Stimulated activated CD4-positive, alpha-beta T cell treated with anti-CD3 and anti-CD28 coated beads, Interleukin-1b, Interleukin-23, amount 100 ng/mL, for 1 hour (primary cell): ENCODE measurements at places on chromosomes 5 and 9.

DNA sequence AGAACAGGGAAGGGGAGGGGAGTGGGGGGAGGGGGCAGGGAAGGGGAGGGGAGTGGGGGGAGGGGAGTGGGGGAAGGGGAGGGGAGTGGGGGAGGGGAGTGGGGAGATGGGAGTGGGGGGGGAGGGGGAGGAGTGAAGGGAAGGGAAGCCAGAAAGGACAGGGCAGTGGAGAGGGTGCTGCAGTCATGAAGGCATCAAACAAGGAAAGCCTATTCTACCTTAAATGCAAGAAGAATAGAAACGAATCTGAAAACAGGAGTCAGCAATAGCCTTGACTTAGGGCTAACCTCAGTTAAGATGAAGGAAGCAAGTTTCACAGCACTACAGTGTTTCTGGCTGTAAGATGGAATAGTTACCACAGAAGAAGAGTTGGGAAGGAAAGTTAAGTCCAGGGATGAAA is 59.5 kb downstream of the CAMSAP1 start:
- no peak for DNase-seq

DNA sequence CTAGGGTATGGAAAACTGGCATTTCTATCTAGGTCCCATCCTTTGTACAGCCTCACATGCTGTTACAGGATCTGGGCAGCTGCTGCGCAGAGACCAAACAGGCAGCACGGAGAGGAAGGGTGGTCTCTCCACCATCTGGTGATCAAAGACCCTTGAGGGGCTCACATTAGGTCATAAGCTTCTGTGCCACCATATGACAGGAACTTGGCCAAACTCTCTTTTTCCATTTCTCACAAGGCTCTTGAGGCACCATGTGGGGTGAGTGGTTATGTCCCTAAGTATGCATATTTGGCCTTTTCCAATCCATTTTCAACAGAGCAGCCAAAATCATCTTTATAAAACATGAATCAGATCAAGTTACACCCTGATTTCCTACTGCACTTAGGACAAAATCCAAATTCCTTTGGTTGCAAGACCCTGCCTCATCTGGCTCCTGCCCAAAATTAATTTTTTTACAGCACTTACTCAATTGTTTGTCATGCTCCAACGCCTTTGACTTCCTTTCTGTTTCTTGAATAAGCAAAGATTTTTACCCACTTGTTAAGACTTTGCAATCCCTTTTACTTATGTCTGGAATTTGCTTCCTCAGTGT is 730.0 kb downstream of the MAT2B start:
- DNase-seq, result no peak

GRCh38 chr9:14706530-14707140 is 13.4 kb upstream of the ZDHHC21 start:
- no peak for DNase-seq

- DNase-seq, result no peak
Measured at GRCh38 chr5:85109616-85110015, 724.9 kb upstream of the EDIL3 start.

DNA sequence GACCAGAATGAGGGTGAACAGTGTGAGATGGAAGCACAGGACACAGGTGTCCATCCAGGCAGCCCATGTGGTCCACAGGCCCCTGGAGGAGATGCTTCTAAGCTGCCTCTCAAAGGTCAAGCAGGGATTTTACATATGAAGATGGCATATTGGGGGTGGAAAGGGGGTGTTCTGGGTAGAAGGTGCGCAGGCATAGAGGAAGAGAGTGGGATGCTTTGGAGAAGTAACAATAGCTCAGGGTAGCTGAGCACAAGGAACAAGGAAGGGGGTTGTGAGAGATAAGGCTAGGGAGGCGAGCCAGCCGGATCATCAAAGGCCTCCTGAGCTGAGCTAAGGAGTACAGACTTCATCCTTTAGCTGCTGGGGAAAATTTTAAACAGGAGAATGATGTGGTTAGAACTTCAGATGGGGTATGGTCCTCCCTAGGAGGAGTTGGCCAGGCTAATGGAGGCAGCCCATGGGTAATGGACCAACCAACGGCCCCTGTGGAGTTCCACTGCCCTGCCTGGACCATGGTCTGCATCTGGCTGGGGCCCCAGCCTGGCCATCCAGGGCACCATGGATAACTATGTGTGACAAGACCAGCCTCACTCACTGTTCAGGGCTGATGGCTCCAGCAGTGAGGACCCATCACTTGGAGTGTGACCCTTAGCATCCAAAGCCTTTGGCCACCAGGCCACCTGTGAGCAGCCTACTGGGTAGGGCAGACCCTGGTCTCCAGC is 86.8 kb upstream of the TBC1D2 start:
- DNase-seq, result no peak

DNA sequence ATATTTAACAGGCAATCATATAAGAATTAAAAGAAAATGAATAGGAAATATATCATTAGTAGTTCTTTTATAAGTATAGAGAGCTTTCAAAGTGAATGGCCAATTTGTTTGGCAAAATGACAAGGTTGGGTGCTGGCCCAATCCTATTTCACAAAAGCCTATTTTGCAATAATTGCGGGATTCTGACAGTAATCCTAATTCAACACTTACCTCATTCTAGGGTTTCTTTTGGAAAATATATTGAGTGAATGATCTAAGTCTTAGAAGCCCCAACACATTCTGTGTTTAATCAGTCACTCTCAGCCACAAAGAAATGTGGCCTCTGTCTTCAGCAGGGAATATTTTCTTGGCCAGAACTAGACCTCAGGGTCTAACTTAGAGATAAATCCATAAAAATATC is 835.9 kb upstream of the ZNF608 start:
- DNase-seq, result no peak

- DNase-seq, result no peak
Measured at GRCh38 chr9:131037335-131038255, 28.6 kb downstream of the LAMC3 start.

DNA sequence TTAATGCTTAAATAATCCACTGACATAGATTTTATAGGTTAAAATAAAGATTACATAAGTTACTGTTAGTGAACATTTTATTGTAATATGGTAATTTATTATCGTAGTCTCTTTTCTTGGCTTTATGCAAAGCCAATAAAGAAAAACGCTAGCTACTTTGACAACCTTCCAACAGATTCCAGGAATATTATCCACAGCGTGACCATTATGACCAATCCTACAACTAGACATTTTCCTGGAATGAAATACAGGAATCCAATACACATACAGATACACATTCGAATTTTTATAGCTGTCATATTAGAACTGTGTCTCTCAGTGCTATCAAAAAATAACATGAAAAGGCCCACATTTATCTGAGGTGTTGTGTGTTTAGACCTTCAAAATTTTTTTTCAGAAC is 13.1 kb downstream of the RPS23 start:
- DNase-seq, result no peak

- DNase-seq, result no peak
Measured at GRCh38 chr9:100408546-100409175, 18.3 kb upstream of the MSANTD3 start.

- no peak for DNase-seq
Measured at GRCh38 chr9:13862654-13863053, 451.3 kb downstream of the NFIB start.

- no peak for DNase-seq
Measured at GRCh38 chr9:130927995-130928900, 10.8 kb downstream of the FIBCD1 start.

DNA sequence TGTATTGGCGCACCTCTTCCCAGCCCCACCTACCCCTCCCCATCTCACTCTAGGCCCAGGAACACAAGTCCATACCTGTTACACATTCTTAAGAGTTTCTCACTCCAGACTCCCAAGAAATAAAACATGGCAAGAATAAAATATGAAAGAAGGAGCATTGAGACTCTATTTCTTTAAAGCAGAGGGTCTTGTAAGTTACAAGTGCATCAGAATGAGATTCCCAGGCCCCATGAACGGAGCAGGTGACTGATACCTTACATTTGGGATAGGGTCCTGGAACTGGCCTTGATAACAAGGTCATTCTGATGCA is 5.7 kb downstream of the EGR1 start:
- DNase-seq, result no peak

GRCh38 chr9:23581931-23582330 is 244.1 kb downstream of the ELAVL2 start:
- no peak for DNase-seq

- no peak for DNase-seq
Measured at GRCh38 chr9:128732576-128732975, 8.6 kb upstream of the ZDHHC12 start.

GRCh38 chr5:110053824-110054223 is 364.1 kb downstream of the MAN2A1 start:
- no peak for DNase-seq

- no peak for DNase-seq
Measured at GRCh38 chr5:149863830-149864229, 80.8 kb downstream of the PDE6A start.

GRCh38 chr9:125504616-125505015 is 202.4 kb downstream of the MAPKAP1 start:
- DNase-seq, result no peak

DNA sequence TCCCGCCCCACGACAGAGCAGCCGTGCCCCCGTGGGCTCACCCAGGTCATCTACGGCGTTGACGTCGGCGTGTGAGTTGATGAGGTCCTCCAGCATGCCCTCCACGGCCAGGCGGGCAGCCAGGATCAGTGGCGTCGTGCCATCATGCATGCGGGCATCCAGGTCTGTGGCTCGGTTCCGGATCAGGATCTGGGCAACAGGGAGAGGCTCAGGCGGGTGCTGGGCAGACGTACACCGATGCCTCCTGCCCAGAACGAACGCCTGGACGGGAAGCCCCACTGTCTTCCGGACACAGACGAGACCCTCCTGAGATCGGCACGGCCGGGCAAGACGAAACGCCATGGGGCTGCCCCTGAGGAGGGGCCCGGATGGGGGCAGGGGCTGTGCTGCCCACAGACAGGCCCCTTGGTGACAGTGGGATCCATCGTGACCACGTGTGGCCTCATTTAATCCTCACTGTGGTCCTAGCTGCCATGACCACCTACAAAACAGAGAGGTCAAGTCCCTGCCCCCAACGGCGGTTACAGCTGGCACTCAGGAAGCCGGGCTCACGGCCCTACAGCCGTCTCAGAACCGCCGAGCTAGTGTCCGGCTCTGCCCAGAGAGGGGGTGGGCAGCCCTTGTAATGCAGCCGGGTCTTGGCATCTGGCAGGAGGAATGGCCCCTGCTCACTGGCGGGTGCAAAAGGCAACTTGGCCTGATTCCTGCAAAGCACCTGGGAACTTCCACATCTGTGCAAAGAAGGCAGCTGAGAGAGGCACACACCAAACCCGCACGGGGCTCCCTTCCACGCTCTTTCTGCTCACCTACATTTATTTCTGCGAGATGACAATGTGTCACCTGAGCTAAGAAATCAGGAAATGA is 16.5 kb upstream of the SEC16A start:
- DNase-seq, result no peak

DNA sequence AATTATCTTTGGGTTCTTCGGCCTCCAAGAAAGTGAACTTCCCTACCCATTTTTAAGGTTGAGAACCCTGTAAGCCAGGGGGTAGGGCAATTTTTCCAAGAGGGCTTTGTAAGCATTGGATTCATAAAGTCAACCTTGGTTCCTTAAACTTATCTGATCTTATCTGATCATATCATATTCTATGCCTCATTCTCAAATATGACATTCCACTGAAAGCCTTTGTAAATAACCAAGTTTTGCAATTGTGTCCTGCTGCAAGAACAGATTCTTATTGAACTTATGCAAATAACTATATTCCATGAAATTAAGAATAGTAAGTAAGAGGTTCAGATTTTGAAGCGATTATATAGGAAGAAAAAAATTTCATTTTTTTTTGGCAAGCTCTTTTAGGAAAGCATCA is 649.5 kb downstream of the LRRC70 start:
- no peak for DNase-seq

GRCh38 chr9:111662576-111663300 is 1.3 kb downstream of the GNG10 start:
- no peak for DNase-seq

DNA sequence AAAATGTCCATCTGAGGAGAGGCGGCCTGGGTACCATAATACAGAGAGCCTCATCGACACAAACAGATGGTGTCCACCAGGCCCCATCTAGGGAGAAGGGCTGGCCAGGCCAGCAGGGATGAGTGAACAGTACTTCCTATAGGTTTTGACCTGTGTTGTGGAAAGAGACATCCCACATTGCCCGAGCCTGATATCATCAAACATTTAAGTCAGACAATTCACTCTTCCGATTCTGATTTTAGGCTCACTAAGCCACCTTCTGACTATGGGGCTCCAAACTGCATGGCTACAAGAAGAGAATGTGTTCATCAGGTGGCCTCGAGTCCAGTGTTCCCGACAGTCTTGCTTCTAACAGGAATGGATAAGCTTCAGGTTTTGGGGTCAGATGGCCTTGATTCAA is 38.9 kb downstream of the SLC22A5 start:
- DNase-seq, result no peak
